Stimulated activated naive CD4-positive, alpha-beta T cell treated with Interleukin-2 at 50 U/mL for 16 hours (primary cell): ENCODE measurements at places on chromosomes 6 and 20.

GRCh38 chr20:58374027-58374850, 14.8 kb upstream of the VAPB start:
- DNase-seq: no peak

DNA sequence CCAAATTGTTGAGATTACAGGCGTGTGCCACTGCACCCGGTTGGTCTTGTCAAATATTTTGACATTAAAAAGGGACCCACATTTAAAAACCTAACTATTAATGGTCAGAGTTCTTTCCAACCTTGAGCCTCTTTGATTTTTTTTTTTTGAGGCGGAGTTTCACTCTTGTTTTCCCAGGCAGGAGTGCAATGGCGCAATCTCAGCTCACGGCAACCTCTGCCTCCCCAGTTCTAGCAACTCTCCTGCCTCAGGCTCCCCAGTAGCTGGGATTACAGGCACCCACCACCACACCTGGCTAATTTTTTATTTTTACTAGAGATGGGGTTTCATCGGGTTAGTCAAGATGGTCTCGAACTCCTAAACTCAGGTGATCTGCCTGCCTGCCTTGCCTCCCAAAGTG, 31.3 kb downstream of the CTNNBL1 start:
- DNase-seq: no peak

DNA sequence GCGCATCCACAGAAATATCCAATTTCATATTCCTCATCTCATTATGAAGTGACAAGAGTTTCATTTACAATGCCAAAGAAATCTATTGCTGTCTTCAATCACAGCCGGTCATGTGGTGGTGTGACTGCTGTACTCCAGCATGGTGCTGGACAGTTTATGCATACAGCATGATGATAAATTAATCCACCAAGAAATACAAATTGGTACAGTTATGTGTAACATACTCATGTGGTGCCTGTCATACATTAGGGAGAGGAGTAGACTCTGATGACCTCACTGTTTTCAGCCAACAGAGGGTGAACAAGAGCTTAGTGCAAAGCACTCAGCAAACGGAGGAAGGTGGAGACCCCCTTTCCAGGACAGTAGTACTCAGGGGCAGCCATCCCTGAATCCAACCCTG, 178.4 kb upstream of the SYNDIG1 start:
- DNase-seq: no peak

DNA sequence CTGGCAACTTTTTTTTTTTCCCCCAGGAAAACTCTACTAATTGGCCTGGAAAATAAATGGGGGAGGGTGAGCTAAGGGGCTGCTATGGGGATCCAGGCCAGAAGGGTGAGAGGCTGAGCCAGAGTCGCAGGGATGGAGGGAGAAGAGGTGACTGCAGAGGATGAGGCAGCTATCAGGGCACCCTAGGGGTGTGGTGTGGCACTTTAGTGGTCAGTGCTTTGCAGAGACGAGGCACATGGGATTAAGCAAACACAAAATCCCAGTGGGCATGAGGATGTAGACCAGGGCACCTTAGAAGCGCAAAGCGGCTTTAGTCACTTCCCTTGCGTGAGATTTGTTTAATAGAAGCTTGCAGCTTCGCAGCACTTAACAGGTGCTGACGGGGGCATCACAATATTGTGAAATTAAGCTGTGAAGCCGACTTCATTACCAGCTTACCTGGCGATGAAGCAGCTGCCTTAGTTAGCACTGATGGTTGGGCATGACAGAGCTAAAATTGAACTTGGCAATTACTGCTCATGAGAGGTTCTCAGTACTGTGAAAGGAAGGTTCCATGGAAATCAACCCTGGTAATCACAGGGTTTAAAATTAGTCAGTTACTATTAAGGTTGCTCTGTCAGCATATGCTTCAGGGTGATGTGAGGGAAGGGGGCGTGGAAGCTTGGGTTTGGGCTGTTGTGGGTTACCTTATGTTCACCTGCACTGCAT, 26.0 kb downstream of the TOX2 start:
- DNase-seq: peak; percentile 15

GRCh38 chr20:7155282-7155681, 387.8 kb downstream of the BMP2 start:
- no peak for DNase-seq

DNA sequence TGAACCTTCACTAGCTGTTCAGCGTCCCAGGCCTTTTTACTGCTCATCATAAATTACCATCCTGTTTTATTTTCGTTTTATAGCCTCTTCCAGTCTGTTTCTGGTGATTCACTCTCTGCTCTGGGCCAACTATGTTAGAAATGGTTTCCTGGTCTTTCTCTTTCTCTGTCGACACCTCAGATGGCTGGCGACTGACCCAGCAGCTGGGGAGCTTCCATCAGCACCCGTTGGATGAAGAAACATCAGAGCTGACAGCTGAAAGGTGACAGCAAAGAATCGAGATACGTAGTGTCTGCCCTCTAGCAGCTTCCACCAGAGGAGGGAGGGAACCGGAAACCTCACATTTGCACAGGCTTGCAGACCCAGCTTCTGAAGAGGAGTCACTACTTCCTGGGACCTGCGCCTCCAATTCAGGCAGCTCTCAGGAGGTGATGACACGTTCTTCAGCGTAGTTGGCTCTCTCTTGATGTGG, 82.9 kb upstream of the MLN start:
- peak; percentile 19 for DNase-seq

DNA sequence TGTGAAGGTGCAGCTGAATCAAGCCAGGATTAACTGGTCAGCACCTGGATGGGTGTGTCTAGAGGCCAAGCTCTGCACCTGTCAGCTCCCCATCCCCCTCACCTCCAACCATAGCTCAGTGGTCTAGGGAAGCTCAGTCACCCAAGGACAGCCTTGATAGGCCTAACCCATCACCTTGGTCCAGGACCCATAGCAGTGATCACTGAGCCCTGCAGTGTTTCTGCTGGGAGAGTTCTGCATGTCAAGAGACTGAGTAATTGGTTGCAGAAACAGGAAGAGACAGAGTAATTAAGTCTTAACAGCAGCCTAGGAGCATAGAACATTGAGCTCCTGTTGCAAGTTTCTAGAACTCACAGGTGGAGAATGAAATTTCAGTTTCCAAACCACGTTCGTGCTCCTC, 18.7 kb upstream of the RALGAPB start:
- DNase-seq: no peak

GRCh38 chr6:66478705-66479104, 771.7 kb upstream of the EYS start:
- no peak for DNase-seq

DNA sequence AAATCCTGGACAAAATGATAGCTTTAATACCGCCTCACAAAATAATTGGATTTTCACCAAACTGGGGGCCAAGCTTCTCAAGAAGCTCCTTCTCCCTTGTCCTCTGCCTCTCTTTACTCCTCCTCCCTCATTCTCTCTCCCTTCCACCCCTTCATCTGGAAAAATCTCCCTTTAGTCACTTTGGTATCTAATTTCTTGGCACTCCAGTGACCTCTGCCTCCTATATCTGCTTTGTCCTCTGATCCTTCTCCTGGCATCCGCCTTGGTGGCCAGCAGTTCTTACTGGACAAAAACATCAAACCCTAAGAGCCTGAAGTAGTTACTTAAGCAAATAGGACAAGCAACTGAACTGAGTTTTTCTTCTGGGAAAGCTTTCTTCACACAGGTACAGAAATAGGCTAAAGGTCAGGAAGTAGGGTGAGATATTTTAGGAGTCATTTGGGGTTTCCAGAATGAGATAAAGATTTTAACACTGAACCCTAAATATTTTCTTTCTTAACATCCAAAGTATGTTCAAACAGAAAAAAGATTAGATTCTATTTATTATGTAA, 220.7 kb downstream of the ARHGAP18 start:
- no peak for DNase-seq

- DNase-seq: no peak
These were observed 26.9 kb upstream of the NT5E start for GRCh38 chr6:85422996-85423395.

- DNase-seq: no peak
These were observed 124.0 kb downstream of the ZFAND3 start for GRCh38 chr6:37943436-37944058.

DNA sequence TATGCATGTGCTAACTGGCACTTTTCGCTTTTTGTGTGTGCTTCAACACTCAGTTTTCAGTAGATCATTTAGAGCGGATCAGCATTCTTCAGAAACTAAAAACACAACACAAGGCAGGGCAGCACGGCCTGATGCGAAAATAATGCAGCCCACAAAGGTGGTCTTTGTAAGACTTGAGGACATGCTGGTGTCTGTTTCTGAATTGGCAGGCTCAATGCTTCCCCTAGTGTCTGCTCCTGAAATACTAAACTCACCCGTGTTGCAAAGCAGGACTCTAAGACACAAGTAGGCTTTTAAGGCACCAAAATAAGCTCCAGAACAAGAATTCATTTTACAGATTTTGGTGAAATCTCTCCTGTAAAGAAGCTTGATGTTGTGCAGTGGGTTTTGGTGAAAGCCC, 676.5 kb downstream of the TENT5A start:
- no peak for DNase-seq

DNA sequence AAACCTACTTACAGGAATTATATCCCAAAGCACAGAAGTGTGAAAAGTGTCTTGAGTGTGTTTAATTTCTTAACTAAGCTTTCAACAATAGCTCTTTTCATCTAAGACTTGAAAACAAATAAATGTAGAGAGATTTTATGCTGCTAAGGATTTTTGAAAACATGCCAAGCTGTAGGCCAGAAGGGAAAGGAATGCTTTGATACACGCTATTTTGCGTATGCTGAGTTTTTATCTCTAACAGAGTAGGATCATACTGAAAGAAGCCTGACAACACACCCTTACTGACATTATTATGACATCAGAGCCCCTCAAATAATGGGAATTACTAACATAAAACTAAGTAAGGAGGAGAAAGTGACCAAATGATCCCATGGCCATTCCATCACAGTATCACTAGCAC, 265.5 kb downstream of the KHDC1L start:
- DNase-seq: no peak

DNA sequence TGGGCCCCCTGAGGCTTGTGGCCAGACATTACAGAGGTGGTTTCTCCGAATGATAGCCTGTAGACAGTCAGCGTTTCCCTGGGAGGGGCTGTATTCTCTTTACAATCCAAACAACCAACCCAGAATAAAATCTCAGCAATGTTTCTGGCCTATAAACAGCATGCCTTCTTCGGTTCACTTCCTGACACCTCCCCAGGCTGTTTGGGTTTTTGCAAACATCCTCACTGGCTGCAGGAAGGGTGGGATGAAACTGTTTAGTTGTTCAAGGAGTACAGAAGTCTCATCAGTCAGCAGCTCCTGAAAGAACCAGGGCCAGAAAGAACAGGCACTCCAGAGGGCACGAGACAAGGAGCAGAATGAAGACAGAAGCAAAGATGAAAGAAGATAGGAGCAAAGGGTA, 350.0 kb downstream of the QKI start:
- no peak for DNase-seq

DNA sequence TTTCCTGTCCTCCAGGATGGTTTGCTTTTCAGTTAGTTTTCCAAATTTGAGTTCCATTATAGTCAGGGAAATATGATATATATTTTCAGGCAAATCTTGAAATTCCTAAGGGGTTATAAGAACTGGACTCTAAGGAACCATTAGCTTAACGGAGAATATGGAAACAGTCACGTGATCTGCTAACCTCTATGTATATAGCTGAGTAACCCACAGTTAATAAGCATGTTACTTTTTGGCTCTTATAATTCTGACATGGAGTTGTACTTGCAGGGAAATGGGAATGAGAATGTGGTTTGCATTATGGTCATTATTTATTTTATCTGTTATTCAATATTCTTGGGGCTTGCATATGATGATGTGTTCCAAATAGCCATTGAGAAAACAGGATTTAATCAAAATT, 23.3 kb downstream of the SOBP start:
- DNase-seq: no peak
